Fibroblast of lung (primary cell): ENCODE measurements at places on chromosomes 1 and 21. TPM values are rescaled to one million over a fixed set of nuclear protein-coding genes. Genes with fewer than 3 reads are reported as not detected.

The TNFAIP8L2 gene
- not detected in 2 replicates for total RNA-seq

The LCE3A gene
- total RNA-seq = not detected in 2 replicates

The GJA8 gene
- total RNA-seq = not detected in 2 replicates

The FAM76A gene
- total RNA-seq = 13.1 and 17.5 TPM in 2 replicates

GRCh38 chr1:81512252-81513003 is 288.3 kb upstream of the ADGRL2 start:
- no peaks in the 10 kb centered on the region for H3K36me3 ChIP-seq
- H3K4me1 ChIP-seq = no peaks in the 10 kb centered on the region
- no peak overlapping the region for H3K4me3 ChIP-seq
- H3K27ac ChIP-seq = no peak overlapping the region
- H3K27me3 ChIP-seq = no peaks in the 10 kb centered on the region

GRCh38 chr1:37663426-37664000 is 28.8 kb upstream of the CDCA8 start:
- no peak for DNase-seq
- H3K4me3 ChIP-seq = no peak overlapping the region
- no peaks in the 10 kb centered on the region for H3K36me3 ChIP-seq
- H3K27me3 ChIP-seq = peaks cover 8% of the 10 kb centered on the region
- no peak overlapping the region for H3K27ac ChIP-seq

DNA sequence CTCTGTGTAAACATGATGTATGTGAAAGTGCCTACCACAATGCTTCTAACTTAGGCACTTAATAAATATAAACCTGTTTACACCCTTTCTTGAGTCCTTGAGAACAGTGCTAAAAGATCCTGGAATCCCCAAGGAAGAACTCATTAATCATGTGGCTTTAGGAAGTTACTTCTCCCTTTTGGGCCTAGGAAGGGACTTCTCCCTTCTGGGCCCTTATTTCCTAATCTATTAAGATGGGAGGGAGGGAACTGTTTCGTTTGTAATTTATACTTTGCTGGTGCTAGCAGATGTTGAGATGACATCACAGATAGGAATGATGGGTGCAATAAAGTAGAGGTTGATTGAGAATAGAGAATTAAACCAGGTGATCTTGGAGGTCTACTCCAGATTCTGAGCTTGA is 1.2 kb downstream of the BTF3L4 start:
- peaks cover 8% of the 10 kb centered on the region for H3K4me1 ChIP-seq
- H3K4me3 ChIP-seq = peak overlapping the region; percentile 89
- no peak for DNase-seq
- no peaks in the 10 kb centered on the region for H3K27me3 ChIP-seq
- H3K36me3 ChIP-seq = peaks cover 7% of the 10 kb centered on the region

- no peak overlapping the region for H3K4me3 ChIP-seq
- H3K4me1 ChIP-seq = peaks cover 3% of the 10 kb centered on the region
- no peaks in the 10 kb centered on the region for H3K27me3 ChIP-seq
- no peaks in the 10 kb centered on the region for H3K36me3 ChIP-seq
- no peak overlapping the region for H3K27ac ChIP-seq
- peak; percentile 20 for DNase-seq
Measured at GRCh38 chr1:7646981-7647901, 123.9 kb upstream of the VAMP3 start.
